ENCODE measurements at places on chromosomes 13 and 19.

DNA sequence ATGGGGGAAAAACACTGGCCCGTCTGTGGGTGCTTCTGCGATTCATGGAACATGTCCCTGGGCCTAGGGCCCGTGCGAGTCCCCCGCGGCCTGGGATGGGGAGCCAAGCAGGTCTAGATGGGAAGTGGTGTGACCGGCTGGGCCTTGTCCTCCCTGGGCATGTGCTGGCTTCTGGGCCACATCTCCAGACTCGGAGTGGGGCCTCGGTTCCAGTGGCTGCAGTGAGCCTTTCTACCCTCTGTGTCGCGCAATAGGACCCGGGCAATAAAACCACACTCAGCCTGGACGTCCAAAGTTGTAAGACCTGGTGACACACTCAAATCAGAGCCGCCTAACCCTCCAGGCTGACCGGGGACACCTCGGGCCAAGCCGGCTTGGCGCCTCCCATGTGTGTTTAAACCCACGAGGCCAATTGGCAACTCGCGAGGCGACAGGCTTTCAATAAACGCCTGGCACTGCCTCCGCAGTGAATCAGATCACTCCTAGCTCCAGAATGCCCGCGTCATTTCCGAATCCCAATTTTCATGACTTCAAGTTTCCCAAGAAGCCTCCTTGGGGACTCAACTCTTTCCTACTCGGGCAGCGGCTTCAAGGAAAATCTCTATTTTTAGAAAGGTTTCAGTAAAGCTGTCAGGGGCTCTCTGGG is 57.3 kb downstream of the KLF2 start:
- DNase-seq: peak; percentile 67

- DNase-seq: no peak
Observed at GRCh38 chr13:43528992-43529391, 257.8 kb downstream of the ENOX1 start.

DNA sequence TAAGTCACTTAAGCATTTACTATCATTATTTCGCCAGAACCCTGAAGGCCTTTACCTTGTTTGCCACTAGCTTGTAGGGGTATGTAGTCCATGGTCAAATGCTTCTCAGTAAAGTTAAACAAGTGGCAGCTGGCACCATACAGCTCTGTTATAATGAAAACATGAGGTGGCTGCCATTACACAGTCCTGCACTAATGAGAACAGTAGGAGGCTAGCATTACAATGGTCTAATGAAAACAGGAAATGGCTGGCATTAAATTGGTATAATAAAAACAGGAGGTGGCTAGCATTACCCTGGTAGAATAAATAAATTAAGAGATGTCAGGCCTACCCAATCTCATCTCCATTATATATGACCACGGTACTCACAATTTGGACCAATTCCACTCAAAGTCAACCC is 107.5 kb downstream of the PCDH17 start:
- DNase-seq: no peak

- DNase-seq: no peak
Observed at GRCh38 chr13:60501236-60501635, 104.2 kb downstream of the TDRD3 start.

DNA sequence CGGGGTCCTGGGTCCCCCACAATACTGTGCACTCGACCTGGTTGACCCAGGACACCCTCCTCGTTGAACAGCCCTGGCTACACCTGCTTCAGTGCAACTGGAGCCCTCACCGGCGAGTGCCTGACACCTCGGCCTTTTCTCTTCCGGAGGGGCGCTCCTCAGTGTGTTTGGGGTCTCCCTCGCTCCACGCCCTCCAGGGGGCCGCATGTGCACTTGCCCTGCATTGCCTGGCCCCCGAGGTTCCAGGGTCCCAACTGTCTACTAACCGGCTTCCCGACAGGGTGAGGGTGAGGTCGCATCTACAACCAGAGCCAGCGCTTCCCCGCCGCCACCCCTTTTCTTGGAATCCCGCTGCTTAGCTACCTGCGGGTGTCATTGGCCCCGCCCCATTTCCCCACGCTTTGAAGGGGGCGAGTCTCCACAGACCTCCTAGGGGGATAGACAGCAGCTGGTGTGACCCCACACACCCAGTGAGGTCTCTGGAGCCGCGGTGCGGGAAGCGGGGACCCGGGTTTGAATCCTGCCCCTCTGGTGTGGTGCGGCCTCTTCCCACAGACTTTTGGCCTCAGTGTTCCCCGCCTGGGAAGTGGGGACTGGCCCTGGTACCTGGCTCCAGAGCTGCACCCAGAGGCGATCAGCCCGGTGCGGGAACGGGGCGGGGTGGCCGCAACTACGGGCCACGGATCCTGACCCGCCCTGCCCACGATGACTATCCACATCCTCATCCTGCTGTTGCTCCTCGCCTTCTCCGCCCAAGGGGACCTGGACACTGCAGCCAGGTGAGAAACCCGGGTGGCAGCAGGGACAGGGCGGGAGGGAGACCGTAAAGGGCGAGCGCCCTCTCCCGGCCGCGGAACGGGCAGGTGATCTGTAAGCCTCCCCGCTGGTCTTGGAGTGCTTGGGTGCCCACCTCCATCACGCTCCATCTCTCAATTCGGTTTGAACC is at the start of gene ADM5:
Gene ADM5 (plus strand): TSS at position 462 of the 946 bp plus-strand sequence. CDS start 244 bp downstream, at position 706.
- no peak for DNase-seq

- DNase-seq: no peak
Observed at GRCh38 chr13:40206241-40207000, 460.0 kb downstream of the FOXO1 start.

- DNase-seq: no peak
Observed at GRCh38 chr13:75226092-75226491, 255.9 kb downstream of the TBC1D4 start.

GRCh38 chr13:58630794-58631193 is 999.2 kb downstream of the PCDH17 start:
- DNase-seq: no peak

DNA sequence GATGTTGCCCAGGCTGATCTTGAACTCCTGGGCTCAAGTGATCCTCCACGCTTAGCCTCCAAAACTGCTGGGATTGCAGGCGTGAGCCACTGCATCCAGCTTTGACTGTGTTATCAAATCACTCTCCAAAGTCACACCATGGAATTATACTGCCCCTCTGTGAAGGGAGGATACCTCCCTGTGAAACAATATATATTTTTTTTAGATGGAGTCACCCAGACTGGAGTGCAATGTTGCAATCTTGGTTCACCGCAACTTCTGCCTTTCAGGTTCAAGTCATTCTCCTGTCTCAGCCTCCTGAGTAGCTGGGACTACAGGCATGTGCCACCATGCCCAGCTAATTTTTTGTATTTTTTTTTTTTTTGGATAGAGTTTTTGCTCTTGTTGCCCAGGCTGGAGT is 7.7 kb downstream of the TYK2 start:
- no peak for DNase-seq

DNA sequence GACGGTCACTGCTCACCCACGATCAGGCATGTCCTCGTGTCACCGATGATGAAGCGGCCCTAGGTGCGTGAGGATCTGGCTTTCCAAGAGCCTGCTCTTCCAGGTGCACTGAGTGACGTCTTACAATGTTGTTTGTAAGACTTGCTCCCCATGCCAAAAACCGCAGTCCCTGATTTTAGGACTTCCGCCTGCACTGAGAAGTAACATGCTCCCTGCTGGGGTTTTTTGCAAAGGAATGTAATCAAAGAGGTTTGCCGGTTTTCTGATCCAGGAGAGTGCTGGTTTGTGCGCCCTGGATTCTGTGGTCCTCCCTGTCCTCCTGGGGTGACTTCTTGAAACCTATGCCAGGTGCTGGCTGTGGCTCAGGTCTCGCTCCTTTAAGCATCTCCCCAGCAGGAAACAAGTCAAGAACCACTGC is 38.8 kb downstream of the MYO9B start:
- DNase-seq: no peak

- peak; percentile 23 for DNase-seq
Observed at GRCh38 chr19:2984215-2984528, 6.8 kb downstream of the TLE6 start.

- no peak for DNase-seq
Observed at GRCh38 chr13:58190577-58190976, 559.0 kb downstream of the PCDH17 start.

DNA sequence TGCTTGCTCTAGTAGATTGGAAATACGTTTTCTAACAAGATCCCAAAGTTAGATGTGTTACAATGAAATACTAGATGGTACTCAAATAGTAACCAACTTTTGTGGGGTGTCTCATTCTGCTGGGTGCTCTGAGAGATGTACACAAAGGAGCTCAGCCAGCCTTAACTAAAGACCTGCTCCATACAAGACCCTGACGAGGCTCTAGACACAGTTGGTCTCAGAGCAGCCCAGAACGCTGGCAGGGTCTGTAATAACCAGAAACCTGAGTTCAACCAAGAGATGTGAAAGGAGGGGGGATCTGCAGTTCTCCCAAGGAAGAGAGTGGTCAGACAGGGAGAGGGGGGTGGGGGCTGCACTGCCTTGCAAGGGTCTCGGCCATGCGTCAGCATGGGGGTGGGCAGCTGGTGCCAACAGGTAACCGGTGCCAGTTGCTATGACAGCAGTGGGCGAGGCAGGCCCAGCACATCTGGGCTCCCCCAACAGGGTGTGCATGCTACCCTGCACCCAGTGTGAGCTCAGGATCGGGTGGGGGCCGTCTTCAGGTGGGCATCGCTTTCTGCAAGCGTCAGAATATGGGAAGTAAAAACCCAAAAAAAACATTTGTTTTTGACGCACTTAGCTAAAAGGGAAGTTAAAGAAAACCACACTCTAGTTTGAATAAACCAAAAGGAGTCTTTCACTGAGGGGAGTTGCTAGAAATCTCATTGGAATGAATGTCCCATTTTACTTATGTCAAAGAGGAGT is 68.0 kb upstream of the GPR183 start:
- DNase-seq: no peak

- no peak for DNase-seq
Observed at GRCh38 chr13:30147015-30147414, 160.3 kb downstream of the KATNAL1 start.

- no peak for DNase-seq
Observed at GRCh38 chr13:111178402-111178801, 63.3 kb downstream of the ARHGEF7 start.

- no peak for DNase-seq
Observed at GRCh38 chr19:48543121-48543710, 8.8 kb upstream of the SULT2B1 start.

GRCh38 chr19:40411125-40411842 is 1.9 kb downstream of the PRX start:
- DNase-seq: no peak

DNA sequence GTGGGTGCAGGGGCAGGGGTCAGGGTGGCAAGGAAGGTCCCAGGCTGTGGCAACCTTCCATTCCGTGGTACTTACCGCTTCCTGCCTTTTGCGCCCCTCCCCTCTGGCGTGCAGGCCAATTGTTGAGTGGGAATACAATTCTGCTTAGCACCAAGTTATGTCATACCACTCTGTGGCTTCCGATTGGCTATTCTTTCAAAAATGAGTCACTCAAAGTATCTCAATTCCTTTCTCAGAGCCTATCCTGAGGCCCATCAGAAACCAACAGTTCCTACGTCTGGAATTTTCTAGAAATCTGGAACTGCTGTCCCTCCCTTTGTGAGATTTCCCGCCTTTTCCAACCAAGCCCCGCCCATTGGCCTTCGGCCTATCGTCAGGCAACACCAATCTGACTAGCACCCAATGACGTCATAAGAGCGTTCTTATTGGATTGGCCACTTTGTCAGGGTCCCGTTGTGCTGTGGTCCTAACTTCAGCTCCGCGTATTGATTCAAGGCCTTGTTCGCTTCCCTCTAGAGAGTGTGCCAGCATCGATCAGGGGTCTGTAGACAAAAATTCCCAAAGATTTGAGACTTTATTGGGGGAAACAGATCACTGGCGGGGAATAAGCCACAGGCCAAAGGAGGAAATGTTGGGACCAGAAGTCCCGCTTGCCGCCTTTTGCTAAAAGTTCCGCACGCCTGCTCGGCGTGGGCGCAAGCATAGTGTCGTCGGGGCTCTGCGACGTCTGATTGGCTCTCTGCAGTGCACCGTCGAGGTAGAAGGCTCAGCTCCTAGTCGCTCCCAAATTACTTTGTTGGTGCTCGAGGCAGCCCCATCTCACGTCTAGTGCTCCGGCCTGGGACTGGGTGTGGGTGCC is 11.7 kb downstream of the NTN5 start:
- peak; percentile 65 for DNase-seq

DNA sequence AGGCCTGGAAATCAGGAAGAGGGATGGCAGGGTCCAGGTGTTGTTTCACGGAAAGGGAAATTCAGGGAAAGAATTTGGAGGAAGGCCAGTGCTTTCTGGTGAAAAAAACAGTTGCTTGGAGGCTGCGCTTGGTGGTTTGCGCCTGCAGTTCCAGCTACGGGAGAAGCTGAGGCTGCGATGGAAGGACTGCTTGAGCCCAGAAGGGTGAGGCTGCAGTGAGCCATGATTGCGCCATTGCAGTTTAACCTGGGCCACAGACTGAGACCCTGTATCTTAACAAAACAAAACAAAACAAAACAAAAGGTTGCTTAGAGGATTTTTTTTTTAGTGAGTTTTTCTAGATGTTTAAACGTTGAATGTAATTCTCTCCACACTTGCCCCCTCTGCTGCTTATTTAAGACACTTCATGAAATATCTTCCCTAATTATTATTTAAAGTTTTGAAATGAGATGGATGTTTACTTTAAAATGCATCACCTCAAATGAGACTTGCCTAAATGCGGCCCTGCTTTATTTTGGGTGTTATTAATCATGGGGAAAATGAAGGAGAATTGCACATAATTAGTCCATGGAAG is 75.4 kb upstream of the TRPC4 start:
- DNase-seq: no peak

GRCh38 chr13:42057918-42058530 is 9.6 kb downstream of the DGKH start:
- DNase-seq: no peak

GRCh38 chr13:37995092-37995491 is 125.5 kb upstream of the TRPC4 start:
- DNase-seq: no peak

- DNase-seq: no peak
Observed at GRCh38 chr13:46580362-46580839, 27.4 kb downstream of the LRCH1 start.

DNA sequence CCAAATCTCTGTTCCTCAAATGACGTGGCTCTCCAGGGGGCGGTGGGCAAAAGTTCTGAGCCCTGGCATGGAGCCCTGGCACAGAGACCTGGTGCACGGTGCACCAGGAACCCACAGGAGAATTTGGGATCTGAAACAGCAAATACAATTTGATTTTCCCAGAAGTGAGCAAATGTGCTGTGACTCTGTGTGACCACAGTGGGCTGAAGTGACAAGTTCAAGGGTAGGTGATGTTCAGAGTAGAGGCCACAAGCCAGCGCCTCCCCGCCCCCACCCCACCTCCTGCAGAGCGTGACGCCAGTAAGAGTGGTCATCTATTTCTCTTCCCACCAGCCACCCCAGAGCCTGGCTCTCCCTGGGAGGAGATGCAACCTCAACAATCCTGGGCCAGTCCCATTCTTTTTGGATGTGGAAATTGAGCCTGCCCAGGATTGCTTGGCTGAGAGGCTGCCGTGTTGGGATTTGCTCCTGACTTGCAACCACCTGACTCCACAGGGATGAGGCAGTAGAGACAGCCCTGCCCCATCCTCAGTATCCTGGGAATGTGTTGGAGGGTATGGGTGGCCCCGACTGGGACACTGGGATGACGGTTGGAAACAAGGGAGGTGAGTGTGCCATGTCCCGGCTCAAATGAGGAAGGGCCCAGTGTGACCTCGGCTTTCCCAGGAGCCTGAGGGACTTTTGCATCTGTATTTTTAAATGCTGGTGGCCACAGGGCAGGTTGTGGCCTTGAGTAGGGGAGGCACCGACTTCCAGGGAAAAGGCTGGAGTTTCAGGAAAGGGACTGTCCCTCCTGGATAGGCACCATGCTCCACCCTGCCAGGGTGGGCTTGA is 11.1 kb upstream of the BCL3 start:
- no peak for DNase-seq

- no peak for DNase-seq
Observed at GRCh38 chr19:11446652-11447301, 11.3 kb downstream of the PRKCSH start.

Measured in GM04504 (cell line).